A673 (cell line): ENCODE measurements at places on chromosomes 7 and 10. TPM values are rescaled to one million over a fixed set of nuclear protein-coding genes. Genes with fewer than 3 reads are reported as not detected.
A peak's percentile ranks its signal among the peaks of the same experiment; 100 is the strongest.

The AKR1B15 gene
- not detected in 2 replicates for total RNA-seq

GRCh38 chr7:24721481-24722001, 35.7 kb downstream of the GSDME start:
- no peaks in the 10 kb centered on the region for H3K36me3 ChIP-seq
- H3K27me3 ChIP-seq: no peaks in the 10 kb centered on the region
- no peak overlapping the region for H3K27ac ChIP-seq
- peak; percentile 22 for DNase-seq

- H3K27ac ChIP-seq: no peak overlapping the region
- no peak for DNase-seq
- no peak overlapping the region for H3K4me3 ChIP-seq
- H3K4me1 ChIP-seq: no peaks in the 10 kb centered on the region
Observed at GRCh38 chr7:100859856-100860255, 7.3 kb upstream of the TRIP6 start.

The H2BK1 gene
- total RNA-seq: not detected in 2 replicates

- no peak overlapping the region for H3K27ac ChIP-seq
- H3K36me3 ChIP-seq: no peaks in the 10 kb centered on the region
- DNase-seq: peak; percentile 35
- peaks cover 5% of the 10 kb centered on the region for H3K4me1 ChIP-seq
- no peaks in the 10 kb centered on the region for H3K27me3 ChIP-seq
Observed at GRCh38 chr7:114663502-114663901, 248.9 kb downstream of the FOXP2 start.

DNA sequence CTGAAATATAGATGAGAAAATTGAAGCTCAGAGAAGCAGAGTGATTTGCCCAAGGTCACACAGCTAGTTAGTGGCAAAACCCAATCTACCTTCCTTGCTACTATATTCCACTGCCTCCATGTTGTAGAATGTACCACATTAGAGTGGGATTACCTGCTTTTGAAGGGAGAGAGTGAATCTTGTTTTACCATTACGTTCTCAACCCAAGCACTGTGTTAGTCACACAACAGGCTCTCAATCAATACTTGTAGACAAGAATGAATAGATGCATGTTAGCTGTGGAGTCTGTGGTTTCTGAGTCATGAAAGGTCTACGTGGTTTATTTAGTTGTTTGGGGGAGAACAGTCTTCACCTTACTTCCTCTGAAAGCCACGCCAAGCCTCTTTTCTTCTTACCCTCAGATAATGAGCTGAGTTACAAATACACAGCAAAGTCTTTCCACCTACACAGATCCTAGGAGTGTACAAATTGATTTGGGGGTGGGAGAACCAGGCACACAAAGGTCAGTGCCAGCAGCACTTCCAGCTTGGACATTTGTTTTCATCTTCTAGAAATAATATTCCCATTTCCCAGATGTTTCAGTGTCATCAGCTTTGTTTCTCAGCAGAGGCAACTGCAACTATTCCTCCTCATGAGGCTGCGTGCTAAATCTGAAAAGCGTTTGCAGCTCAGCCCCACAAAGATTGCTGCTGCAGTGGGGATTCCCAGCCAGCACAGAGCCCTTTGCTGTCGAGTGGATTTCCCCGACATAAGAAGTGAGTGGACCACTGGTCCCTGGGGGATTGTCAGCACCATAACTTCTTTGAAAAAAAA, 71.5 kb upstream of the ADO start:
- H3K4me3 ChIP-seq: no peak overlapping the region
- no peaks in the 10 kb centered on the region for H3K36me3 ChIP-seq
- H3K27ac ChIP-seq: no peak overlapping the region

The CFAP43 gene
- total RNA-seq: 0.13 and 0.35 TPM in 2 replicates

GRCh38 chr10:8894148-8894547, 839.7 kb downstream of the GATA3 start:
- H3K27ac ChIP-seq: no peak overlapping the region
- H3K4me1 ChIP-seq: no peaks in the 10 kb centered on the region
- no peak overlapping the region for H3K4me3 ChIP-seq
- no peaks in the 10 kb centered on the region for H3K36me3 ChIP-seq
- DNase-seq: no peak

DNA sequence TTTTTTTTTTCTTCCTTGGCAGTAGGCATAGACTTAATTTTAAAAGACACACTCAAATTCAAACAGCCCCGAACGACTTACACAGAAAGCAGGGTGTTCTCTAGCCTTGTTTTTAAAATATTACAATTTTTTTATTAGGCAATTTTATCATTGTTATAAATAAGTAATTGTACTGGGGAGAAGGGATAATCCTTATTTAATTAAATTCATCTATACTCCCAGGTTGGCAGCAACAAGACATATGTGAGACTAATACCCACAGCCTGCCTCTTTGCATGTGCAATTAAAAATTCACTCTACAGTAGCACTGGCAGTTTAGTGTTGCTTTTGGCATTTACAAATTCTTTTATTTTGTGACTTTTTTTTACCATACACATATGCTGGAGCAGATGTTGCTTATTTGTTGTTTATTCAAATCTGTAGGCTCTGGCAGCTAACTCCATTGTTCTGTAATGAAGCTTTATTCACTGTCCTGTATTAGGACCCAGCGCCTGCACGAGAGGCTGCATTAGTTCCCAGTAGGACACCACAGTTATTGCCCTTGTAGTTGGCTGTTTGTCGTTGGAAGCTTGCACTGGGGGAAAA, 84.9 kb upstream of the PPP1R17 start:
- no peak for DNase-seq
- H3K27me3 ChIP-seq: no peaks in the 10 kb centered on the region
- H3K27ac ChIP-seq: no peak overlapping the region

The SLC39A12 gene
- not detected in 2 replicates for total RNA-seq

- no peaks in the 10 kb centered on the region for H3K36me3 ChIP-seq
- no peaks in the 10 kb centered on the region for H3K27me3 ChIP-seq
- no peak overlapping the region for H3K4me3 ChIP-seq
- DNase-seq: no peak
- no peaks in the 10 kb centered on the region for H3K4me1 ChIP-seq
Observed at GRCh38 chr10:126250045-126250444, 138.2 kb downstream of the ADAM12 start.

DNA sequence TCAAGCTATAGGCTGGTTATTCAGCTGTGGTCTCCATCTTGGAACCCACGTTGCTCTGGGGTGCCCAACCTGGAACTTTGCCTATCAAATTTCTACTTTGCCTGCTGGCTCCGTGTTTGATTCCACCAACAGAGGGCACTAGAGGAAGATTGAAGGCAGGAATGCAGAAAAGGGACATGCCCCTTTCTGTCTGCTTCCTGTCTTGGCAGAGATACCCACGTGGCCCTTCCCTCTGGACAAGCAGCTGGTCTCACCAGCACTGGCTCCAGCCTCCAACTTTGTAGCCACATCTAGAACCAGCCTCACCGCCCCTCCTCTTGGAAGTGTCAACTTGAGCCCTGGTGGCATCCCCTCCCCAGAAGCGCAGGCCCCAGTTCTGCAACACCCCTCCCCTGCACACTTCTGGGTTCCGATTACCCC, 52.1 kb upstream of the ZNF438 start:
- H3K4me3 ChIP-seq: no peak overlapping the region
- H3K4me1 ChIP-seq: no peaks in the 10 kb centered on the region
- H3K27ac ChIP-seq: no peak overlapping the region

DNA sequence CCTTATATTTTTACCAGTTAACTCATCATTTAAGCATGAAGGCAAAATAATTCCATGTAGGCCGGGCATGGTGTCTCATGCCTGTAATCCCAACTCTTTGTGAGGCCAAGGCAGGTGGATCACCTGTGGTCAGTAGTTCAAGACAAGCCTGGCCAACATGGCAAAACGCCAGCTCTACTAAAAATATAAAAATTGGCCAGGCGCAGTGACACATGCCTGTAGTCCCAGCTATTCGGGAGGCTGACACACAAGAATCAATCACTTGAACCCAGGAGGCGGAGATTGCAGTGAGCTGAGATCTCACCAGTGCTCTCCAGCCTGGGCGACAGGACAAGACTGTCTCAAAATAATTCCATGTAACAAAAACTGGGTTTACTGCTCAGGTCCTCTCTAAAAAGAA, 18.3 kb downstream of the HNRNPA2B1 start:
- H3K27ac ChIP-seq: no peak overlapping the region
- no peak for DNase-seq
- H3K4me3 ChIP-seq: no peak overlapping the region
- H3K4me1 ChIP-seq: no peaks in the 10 kb centered on the region

The BICC1 gene
- 1.6 and 2.2 TPM in 2 replicates for total RNA-seq

GRCh38 chr10:25843551-25844170, 90.4 kb upstream of the MYO3A start:
- H3K36me3 ChIP-seq: no peaks in the 10 kb centered on the region
- peaks cover 8% of the 10 kb centered on the region for H3K4me1 ChIP-seq
- DNase-seq: no peak
- H3K27me3 ChIP-seq: no peaks in the 10 kb centered on the region
- H3K27ac ChIP-seq: no peak overlapping the region
- no peak overlapping the region for H3K4me3 ChIP-seq

GRCh38 chr10:91536111-91536510, 96.8 kb downstream of the PPP1R3C start:
- no peaks in the 10 kb centered on the region for H3K36me3 ChIP-seq
- peaks cover 7% of the 10 kb centered on the region for H3K4me1 ChIP-seq
- no peak overlapping the region for H3K27ac ChIP-seq
- H3K4me3 ChIP-seq: no peak overlapping the region

- no peak overlapping the region for H3K4me3 ChIP-seq
- no peaks in the 10 kb centered on the region for H3K27me3 ChIP-seq
- H3K4me1 ChIP-seq: peaks cover 9% of the 10 kb centered on the region
- no peaks in the 10 kb centered on the region for H3K36me3 ChIP-seq
- no peak for DNase-seq
Observed at GRCh38 chr10:132464256-132465192, 67.5 kb downstream of the PWWP2B start.

The DNAH11 gene
- 0.15 and 0.54 TPM in 2 replicates for total RNA-seq

- H3K27ac ChIP-seq: no peak overlapping the region
- no peaks in the 10 kb centered on the region for H3K36me3 ChIP-seq
- DNase-seq: no peak
- H3K4me3 ChIP-seq: no peak overlapping the region
- H3K27me3 ChIP-seq: no peaks in the 10 kb centered on the region
Observed at GRCh38 chr10:30811276-30812017, 181.9 kb upstream of the LYZL2 start.

DNA sequence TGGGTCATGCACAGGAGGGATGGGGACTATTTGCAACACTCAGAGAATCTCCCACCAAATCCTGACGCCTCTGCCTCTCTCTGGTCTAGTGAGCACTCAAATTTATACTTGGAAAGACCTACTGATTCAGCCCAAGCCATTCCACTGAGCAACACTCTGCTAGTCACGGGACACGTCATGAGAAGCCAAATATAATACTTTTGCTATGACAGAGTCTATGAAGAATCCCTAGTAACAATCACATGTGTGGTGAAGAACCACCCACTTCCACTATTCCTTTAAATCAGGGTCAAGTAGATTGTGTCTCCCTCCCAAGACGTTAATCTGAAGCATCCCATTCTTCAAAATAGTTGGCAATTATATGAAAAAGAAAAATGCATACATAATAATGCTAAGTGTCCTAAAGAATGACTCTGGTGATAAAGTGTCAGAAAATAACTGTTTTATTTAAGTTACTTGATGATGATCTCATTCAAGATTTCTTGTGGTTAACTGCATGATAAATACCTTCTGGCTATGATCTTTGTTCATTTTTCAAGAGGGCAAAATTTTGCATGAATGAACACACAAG, 28.5 kb downstream of the CHCHD3 start:
- H3K36me3 ChIP-seq: no peaks in the 10 kb centered on the region
- no peak overlapping the region for H3K27ac ChIP-seq
- no peak overlapping the region for H3K4me3 ChIP-seq
- DNase-seq: peak; percentile 33
- H3K4me1 ChIP-seq: no peaks in the 10 kb centered on the region

The CD36 gene
- 0.39 and 0.83 TPM in 2 replicates for total RNA-seq

DNA sequence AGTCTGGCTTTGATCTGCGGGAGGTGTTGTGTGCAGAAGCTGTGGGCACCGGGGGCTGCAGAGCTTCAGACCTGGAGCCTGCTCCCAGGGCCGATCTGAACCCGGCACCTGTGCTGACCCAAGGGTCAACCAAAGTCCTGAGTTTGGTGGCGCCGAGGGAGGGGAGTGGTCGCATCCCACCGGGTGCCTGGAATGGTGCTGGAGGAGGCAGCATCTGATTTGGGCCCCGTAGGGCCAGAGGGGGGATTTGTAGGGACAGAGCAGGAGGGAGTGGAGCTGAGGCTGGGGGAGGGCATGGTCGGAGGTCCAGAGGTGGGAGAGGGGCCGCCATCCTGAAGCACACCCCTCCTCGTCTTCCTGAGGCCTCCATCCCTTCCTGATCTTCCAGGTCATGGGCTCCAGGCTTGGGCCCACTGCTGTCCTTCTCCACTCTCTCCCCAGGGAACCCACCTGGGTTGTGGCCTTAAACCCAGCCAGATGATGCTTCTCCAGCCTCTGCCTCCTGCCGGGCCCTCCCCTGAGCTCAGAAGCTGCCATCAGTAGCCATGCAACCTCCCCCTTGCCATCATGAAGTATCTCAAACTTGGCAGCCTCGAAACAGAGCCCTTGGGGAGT, 112.9 kb downstream of the LHPP start:
- H3K27me3 ChIP-seq: no peaks in the 10 kb centered on the region
- H3K4me1 ChIP-seq: no peaks in the 10 kb centered on the region
- no peak overlapping the region for H3K4me3 ChIP-seq
- no peak overlapping the region for H3K27ac ChIP-seq
- no peak for DNase-seq
- no peaks in the 10 kb centered on the region for H3K36me3 ChIP-seq

The APBB1IP gene
- total RNA-seq: not detected in 2 replicates

DNA sequence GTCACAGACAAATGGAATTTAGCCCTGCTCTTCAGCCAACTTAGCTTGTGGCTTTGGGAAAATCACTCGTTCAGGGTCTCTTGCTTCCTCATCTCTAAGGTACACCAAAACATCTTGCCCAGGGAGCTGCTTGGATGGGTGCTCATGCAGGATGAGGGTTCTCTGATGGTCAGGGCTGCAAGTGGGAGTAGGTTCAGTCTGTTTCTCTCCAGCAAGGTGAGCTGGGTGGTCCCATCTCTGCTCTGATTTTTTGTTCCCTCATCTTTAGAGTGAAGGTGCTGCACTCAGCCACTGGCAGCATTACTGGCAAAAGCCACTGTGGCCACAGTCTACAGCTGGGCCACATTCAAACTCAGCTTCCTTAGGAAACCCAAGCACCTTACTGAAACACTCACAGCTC, 149.9 kb upstream of the GPR26 start:
- H3K36me3 ChIP-seq: no peaks in the 10 kb centered on the region
- peaks cover 9% of the 10 kb centered on the region for H3K27me3 ChIP-seq
- H3K27ac ChIP-seq: no peak overlapping the region
- H3K4me3 ChIP-seq: no peak overlapping the region
- DNase-seq: no peak
- H3K4me1 ChIP-seq: no peaks in the 10 kb centered on the region

DNA sequence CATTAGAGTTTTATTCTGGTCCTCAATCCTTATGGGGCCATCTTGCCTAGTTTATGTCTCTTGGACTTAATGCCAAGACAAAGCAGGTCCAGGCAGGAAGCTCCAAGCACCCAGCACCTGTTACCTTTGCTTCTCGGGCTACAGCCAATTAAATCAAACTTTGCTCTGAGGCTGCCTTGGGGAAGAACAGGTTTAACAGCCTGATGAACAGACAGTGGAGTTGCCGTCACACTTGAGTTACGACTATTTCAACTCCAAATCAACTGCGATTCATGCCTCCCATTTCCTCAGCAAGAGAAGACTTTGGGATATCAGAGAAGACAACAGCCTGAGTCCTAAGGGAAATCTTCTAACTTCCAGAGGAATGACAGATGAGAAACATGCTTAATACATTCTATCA, 62.2 kb downstream of the XPNPEP1 start:
- no peak overlapping the region for H3K27ac ChIP-seq
- no peak overlapping the region for H3K4me3 ChIP-seq
- peaks cover 22% of the 10 kb centered on the region for H3K36me3 ChIP-seq
- no peaks in the 10 kb centered on the region for H3K27me3 ChIP-seq
- H3K4me1 ChIP-seq: no peaks in the 10 kb centered on the region

The DENND2A gene
- 0.49 and 0.87 TPM in 2 replicates for total RNA-seq
